Suprapubic skin (tissue), 4 donors: ENCODE measurements at places on chromosomes 5 and 9.

- peak; percentile 77 for DNase-seq
Observed at GRCh38 chr5:10485142-10485795, 43.6 kb downstream of the ROPN1L start.

DNA sequence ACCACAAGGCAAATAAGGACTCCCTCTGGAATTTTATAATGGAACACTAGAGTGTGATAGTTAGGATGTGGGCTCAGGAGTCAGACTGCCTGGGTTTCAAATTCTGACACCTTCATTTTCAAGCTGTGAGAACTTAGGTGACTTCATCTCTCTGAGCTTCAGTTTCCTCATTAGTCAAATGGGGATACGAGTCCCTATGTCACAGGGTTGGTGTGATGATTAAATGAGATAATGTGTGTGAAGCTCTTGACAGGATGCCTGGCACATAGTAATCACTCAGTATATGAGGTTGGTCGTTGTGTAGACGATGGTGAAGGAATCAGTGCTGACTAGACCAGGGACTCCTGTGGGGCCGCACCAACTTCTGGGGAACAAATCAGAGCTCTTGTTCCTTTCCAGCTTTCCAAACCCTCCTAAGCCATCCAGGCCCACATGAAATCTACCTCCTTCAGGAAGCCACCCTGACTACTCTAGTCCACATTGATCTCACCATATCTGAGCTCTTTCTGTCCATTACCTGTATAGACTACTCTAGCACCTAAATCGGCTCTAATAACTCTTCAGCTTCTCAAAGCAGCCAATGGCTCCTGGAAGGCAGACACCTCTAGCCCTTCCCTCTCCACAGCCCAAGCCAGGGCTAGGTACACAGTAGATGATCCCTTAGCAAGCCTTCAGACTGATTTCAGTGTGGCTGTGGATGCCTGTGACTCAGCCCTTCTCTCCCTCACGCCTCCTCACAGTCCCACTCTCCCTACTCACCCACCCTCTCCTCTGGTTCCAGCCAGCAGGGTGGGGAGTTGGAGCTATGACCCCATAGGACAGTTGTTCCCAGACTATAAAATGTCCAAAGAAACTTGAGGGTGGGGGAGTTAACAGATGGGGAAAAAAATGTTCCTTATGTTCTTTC lies 2.5 kb upstream of the TCF7 start:
- no peak for DNase-seq

DNA sequence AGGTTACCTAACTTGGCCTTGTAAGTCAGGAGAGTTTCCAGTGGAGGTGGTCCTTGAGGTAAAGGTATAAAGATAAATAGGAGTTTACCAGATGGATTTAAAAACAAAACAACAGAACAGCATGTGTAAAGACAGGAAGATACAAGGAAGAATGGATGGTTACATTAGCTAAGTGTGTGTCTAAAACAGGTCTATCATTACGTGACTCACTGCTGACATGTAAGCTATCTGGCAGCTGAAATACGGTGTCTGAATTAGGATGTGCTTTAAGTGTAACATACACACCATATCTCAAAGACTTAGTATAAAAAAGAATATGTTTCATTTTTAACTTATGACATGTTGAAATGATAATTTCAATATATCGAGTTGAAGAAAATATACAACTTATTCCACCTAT lies 405.1 kb upstream of the ADAMTSL1 start:
- DNase-seq, result no peak

DNA sequence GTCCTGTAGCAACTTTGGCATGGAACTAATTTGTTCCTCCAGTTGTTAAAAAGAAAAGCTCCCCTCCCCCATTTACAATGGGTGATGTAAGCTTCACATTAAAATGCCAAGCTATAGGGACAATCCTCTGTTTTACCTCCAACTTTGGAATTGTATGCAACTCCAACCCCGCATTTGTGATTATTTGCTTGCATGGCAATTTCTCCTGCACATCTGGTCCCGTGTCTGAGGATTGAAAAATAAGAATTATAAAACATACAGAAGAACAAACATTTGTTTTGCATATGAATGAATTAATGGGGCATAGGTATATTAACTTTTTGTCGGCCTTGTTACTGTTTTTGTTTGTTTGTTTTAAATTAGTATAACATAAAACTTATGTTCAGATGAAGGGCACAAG lies 17.2 kb downstream of the PCSK1 start:
- DNase-seq, result no peak
